ENCODE measurements at places on chromosomes 3 and 15.

- no peak for DNase-seq
These were observed 600.3 kb upstream of the GOLIM4 start for GRCh38 chr3:168696051-168696450.

DNA sequence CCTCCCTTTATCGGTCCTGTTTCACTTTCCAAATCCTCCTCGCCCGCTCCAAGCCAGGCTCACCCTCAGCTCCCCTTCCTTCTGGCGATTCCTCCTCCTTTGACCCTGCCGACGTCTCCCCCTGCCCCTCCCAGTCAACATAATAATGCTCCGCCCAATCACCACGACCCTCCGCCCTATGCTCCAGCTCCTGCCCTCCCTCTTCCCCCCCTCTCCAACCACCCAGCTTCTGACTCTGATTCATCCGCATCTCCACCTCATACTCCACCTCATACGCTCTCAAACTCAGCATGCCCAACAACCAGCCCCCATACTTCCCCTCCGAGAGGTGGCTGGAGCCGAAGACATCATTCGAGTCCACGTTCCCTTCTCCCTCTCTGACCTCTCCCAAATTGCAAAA is 7.1 kb upstream of the AADAC start:
- no peak for DNase-seq

DNA sequence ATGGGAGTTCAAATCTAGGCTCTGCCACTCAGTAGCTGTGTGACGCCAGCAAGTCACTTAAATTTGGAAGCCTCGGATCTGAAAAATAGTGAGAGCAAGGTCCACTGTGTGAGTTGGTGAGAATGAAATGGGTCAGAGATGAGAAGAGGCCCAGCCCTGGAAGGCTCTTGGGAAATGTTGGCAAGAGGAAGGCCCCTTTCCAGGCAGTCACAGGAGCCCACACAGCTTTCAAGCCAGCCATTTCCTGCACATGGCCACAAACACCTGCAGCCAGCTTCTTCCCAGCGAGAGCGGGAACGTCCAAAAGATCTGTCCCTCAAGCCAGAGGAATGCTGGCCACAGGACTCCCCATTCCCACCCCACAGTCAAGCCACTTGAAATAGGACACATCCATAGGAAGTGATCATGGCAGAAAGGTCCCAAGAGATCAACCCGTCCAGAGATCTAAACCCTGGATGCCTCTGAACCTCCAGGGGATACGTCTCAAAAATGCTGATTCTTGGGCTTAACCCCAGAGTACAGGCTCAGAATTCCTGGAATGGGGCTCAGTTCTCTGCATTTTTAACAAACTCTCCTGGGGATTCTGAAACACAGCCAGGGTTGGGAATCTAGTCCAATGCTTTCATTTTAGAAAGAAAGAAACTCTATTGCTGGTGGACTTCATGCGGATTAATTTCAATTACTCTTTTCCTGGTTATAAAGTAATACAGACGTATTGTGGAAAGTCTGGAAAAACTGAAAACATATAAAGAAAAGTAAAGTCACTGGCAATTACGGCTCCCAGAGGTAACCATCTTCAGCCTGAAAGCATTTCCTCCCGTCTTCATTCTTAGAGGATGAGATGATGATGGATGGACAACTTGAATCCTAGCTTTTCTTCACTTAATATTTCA is 35.9 kb downstream of the NTRK3 start:
- no peak for DNase-seq

DNA sequence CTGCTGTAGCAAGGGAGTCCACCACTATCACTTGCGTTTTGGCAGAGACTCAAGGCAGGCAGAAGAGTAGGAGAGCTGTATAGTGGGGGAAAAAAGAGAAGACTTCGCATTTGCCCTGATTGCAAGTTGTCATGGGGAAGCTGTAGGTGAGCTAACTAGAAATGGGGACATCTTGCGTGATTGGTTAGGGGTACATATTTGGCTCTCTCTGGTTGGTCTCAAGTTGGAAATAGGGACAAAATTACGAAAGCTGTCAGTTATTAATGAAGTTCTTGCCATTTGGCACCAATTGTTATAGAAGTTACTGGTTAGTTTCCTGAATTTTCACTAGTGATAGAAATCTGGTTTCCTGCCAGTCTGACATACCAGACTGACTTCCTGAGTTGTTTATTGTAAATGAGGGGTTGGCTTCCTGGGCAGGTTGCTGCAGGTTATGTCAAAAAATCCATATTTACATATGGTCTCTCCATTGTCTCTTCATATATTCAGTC is 8.2 kb upstream of the SENP7 start:
- no peak for DNase-seq

- DNase-seq = no peak
These were observed 41.2 kb downstream of the SLC6A11 start for GRCh38 chr3:10857235-10857634.

DNA sequence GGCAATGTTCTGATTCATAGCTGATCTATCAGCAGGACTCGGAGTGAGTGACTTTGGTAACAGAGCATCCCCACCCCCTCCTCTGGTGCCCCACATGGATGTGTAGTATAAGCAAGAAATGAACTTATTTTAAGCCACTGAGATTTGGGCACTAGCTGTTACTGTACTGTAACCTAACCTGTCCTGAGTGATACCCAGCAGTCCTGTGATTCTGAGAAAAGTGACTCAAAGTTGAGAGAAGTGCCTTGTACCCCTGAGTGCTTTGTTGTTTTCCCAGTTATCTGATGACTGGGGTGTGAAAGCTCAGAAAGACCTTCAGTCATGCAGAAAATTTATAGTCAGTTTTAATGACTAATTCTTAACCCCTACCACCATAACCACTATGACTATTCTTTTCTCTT is 439.9 kb upstream of the RBMS3 start:
- no peak for DNase-seq

GRCh38 chr3:52555056-52555455 is 18.7 kb downstream of the UQCC5 start:
- DNase-seq = no peak

DNA sequence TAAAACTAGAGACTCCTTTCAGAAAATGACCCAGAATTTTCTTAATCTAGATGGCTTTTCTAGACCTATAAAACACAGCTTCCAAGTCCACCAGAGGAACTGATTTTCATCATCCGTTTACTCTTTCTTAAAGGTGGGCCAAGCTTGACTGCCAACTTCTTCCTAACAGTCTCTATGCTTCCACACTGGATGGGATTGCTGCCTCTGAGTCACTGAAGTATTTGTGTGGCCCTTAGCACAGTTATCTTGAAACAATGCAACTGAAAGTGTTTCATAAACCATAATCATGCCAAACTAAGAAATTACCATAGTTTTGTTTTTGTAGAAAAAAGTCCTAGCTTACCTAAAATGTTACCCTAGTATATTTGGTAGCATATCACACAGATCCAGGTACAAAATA is 985.7 kb downstream of the TUSC7 start:
- DNase-seq = no peak

DNA sequence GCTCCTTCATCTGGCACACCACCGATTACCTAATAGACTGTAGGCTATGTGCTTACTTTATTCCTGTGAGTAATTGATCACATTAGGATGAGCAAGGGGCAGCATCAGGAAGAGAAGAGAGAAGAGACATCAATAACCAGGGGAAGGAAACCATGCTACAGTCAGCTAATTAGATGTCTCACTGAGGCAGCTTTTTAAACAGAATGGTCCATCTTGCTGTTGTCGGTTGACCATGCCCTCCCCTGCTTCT is 278.4 kb downstream of the RPLP1 start:
- DNase-seq = no peak

GRCh38 chr3:49471856-49472495 is 1.9 kb downstream of the DAG1 start:
- no peak for DNase-seq

- DNase-seq = no peak
These were observed 13.1 kb downstream of the WDR82 start for GRCh38 chr3:52265387-52265786.

- DNase-seq = no peak
These were observed 123.9 kb downstream of the FOXB1 start for GRCh38 chr15:60128000-60128376.

DNA sequence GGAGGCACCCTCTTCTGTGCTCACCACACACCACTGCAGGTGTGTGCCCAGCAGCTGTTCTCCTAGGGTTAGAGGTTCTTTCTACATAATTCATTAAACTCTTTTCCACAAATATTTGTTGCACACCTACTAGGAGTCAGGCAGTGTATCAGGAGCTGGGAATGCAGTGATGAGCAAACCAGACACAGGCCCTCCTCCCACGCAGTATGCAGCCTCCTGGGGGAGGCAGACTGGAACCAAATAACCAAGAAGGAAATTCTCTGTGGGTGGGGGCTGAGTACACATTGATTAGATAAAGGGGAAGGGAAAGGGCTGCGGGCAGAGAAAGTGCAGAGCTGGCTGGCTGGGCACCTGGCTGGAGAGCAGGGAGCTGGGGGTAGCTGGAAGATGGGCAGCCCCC is 18.5 kb upstream of the C3orf22 start:
- no peak for DNase-seq

DNA sequence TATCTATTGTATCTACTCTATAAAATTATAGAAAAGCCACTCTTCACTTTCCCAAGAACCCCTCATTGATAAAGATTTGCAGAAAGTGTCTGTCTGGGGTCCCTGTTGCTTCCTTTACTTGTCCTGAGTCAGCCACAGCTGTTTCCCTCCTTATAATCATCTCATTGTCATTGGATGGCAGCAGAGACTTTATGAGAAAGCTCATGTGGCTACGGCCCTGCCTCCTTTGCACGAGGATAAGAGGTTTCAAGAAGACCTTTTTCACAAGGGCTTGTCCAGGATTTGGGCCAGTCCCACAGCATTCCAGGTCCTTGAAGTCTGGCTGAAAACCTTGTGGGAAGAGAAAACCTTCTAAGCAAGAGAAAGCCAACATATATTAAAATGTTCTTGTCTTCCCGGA is 41.9 kb upstream of the THBS1 start:
- no peak for DNase-seq

GRCh38 chr3:36482256-36482655 is 102.0 kb downstream of the STAC start:
- DNase-seq = no peak

DNA sequence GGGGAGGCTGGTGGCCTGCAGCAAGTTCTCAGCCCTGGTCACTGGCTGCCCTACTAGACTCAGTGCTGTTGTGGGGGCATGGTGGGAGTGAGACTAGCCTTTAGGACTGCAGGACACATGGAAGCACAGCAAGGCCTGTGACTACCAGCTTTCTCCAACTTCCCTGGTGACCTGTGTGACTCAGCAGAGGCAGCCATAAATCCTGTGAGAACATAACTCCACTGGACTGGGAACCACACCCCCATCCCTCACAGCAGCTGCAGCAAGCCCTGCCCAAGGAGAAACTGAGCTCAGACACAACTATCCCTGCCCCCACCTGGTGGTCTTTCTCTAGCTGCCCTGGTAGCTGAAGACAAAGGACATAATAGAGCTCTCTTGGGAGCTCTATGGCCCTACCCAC is 111.3 kb downstream of the DCLK3 start:
- DNase-seq = peak; percentile 8

GRCh38 chr15:59413577-59413976 is 24.4 kb upstream of the FAM81A start:
- DNase-seq = no peak

DNA sequence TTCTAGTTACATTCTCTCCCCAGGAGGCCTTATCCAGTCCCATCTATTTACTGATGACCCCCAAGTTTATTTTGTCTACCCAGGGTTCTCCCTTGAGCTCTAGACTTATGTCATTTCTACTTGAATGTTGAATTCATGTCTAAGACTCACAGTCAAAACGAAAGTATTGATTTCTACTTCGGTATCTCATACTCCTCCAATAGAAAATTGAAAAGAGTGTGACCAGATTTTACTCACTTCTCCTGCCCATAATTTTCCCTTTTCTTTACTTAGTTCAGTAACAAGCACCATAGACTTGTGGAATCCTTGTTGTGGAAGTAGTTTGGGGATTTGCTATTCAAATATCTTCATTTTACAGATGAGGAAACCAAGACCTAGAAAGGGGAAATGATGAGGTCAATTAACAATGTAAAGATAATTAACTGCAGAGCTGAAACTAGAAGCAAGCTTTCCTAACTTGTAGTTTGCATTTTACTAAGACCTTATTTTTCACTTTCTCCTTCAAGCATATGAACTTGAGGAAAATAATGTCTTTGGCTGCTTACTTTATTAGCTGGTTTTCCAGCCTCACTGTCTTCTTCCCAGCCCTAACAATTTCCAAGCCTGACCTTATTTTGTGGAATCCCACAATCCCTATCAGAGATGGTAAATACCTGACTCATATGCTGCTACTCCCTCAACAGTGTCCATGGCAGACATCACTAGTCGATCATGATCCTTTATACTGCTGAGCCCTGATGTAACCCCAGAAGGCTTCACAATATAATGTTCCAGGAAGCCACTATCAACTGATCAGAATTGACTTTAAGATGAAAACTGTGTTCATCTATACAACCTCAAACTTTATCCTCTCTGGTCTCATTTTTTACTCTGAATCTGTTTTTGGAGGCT is 123.9 kb upstream of the AGBL1 start:
- DNase-seq = no peak

DNA sequence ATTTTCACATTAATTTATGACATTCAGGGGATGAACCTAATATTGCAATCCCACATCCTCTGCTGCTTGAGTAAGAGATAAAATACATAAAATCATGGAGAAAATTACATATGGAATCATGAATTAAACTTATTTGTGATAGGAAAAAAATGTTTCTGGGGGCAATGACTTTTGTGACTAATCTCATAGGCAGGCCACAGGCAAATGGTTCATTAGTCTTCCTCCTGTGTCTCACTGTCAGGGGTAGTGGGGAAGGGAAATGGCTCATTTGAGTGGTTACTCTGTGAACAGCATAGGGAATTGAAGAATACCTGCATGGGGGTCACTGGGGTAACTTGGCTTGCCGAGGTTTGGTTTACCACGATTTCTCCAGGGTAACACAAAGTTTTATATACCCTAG is 72.0 kb downstream of the TFG start:
- DNase-seq = no peak

GRCh38 chr15:86526938-86527690 is 447.4 kb downstream of the AGBL1 start:
- no peak for DNase-seq

DNA sequence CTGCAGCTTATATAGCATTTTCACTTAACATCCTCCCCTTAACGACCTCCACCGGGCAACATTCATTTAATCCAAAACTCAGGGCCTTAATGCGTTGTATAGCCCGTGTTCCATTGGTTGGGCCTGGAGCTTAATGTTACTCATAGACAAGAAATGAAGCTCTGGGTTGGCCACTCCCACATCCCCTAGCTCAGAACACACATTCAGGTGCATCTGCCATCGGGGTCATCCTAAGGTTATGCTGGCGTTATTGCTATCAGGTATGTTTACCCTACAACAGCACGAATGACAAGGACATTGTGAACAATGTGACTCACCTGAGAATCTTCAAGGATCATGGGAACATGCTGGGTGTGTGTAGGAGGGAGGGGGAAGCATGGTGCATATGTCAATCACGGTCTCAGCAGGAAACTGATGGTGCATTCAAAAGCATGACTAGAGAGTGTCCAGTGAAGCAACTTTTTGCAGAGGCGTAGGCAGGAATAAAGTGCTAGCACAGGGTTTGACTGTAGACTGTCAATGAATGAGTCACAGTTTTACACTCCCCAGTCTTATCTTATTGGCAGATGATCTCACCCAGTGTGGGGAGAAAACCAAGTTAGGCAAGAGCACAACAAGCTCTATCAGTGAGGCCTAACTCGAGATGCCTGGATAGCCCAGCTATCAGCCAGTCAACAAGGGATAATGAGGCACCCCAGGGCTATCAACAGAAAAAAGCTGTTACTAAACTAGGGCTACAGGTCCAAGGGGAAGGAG is 402.1 kb upstream of the MCTP2 start:
- peak; percentile 53 for DNase-seq

Data from T1000 (cell line).